ENCODE measurements at places on chromosomes 11 and 22. TPM values are rescaled to one million over a fixed set of nuclear protein-coding genes. Genes with fewer than 3 reads are reported as not detected.

Gene RHOD
- total RNA-seq, result 33.5 TPM

Gene BTG4
- not detected for total RNA-seq

Gene DEUP1
- not detected for total RNA-seq

Gene IRAG1
- total RNA-seq, result 0.21 TPM

Gene PIM3
- 58.2 TPM for total RNA-seq

Gene CTSC
- total RNA-seq, result 80.2 TPM

DNA sequence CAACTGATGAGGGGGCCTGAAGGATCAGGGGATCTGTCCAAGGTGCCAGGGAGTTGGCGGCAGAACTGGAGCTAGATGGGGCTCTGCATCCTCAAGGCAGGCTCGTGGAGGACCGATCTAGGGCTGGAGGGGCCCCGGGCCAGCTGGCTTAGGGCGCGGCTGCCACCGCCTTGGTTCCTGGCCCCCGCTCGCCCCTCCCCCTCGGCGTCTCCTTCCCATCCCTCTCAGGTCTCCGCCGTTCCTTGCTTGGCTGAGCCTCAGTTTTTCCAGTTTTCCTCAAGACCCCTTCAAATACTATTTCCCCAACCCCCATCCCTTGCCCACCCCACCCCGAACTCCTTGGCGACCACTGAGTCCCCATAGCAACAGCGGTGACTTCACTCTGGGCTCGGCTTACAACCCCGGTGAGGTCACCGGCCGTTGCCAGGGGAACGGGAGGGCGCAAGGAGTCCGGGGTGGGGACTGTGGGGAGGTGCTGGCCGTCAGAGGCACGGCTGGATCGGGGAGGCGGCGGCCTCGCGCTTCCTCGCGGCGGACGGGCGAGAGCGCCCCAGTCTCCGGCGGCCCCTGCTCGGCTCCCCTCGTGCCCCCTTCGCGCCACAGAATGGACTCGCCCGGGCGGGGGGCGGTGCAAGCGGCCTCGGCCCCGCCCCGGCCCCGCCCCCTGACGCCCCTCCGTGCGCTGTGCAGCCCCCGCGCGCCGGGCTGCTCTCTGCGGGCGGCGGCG, 7.5 kb downstream of the FREY1 start:
- peak; percentile 17 for DNase-seq

DNA sequence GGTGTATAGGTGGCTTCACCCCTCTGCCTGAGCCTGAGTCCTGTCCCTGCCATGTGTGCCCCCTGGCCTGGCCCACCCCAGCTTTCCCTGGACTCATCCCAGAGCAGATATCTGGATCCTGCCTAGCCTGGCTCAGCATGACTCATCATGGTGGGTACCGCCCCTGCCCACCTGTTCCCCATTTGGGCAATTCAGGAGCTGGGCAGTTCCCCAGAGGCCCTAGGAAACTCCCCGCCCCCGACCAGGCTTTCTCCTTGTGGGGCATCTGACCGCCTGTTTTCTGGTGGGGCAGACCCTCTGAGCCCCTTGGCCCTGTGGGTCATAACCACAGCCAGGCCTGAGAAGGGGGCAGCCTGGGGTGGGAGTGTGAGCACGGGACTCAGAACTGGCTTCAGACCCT, 4.4 kb downstream of the TSPO start:
- no peak for DNase-seq

GRCh38 chr11:45501392-45502225, 163.8 kb downstream of the CHST1 start:
- DNase-seq, result no peak

DNA sequence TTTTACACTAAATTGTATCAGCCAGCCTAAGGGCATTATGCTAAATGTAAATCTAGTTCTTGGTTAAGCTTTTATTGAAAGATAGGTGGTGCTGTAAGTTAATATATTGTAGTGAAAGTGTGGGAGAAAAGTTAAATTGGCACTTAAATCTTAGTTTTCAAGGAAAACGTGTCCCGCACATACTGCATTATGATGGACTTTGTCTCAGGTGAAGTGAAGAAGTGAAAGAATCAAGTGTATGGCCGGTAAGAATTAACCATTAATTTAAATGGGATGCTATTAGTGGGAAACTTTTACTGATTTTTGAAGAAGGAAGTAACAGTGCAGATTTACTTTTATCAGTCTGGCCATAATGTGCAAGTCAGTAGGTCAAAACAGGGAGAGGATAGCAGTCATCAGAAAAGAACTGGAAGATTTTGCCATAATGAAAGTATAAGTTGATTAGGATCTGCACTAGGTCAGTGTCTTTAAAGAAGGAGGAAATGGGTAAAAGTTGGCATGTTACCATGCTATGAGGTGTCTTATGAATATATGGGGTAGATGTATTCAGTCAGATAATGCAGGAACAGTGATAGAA, 81.6 kb downstream of the PDHX start:
- DNase-seq, result no peak

DNA sequence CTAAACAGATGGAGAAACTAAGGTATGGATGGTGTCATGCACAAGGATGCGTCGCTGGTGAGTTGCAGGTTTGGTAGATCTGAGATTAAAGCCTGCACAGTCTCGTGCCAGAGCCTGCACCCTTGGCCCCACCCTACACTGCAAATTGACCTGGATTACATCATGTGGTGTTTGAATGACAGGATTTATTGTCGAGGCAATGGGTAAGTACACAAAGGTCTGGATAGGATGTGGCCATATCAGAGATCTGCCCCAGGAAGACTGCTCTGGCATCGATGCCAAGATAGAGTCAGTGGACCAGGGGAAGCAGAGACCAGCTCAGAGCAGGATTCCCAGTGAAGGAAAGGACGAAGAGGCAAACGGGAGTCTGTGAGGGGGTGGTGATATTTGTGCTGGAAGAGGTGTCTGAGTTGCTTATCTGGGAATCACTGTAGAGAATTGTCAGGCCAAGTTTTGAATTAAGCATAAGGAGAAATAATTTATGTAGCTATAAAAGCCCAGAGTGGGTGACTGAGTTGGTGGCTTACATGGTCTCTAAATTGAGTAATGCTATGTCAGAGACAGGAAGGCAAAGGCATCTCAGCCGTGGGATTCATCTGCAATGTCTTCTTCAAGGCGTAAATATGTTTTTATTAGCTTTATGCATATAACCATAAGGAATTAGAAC, 499.6 kb upstream of the B3GAT1 start:
- DNase-seq, result no peak

DNA sequence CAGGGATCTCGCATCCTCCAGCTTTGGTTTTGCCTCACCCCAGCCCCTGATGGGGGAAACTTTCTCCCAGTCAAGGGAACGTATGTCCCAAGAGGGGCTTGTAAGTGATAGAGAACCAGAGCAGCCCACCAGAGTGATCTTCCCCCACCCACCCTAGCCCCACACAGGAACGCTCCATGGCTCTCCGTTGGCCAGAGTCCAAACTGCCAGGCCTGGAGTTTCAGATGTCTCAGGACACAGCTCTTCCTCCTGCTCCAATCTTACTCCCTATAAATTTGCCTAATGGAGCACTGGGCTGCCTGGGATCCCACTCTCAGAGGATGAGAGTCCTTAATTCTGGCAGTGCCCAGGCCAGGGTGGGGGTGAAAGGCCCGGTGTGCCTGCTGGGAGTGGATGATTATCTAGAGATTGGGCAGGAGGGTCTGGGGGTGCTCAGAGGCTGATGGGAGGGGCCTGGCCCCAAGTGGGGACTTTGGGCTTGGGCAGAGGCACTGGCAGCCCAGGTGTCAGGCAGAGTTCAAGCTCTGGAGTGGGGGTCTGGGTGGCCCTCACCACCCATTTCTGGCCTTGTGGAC, 79.9 kb downstream of the WNT7B start:
- no peak for DNase-seq

DNA sequence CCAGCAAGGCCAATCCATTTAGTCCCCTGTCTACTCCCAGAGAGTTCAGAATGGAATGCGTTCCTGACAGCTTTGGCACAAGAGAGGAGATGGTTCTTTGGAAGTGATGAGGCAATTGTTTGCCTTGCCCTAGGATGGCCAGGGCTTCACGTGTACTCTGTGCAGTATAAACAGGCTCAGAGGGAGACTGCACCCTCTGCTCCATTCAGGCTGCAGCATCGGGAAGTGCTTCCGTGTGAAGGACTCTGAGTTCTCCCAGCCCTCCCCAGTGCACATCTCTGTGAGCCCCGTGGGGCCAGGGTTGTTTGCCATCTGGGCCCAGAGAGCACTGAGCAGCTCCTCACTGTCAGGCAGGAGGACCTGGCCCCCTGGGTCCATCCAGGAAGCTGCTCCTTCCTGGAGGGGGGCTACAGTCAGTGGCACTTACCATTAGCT, 215.3 kb upstream of the TBCEL start:
- no peak for DNase-seq

DNA sequence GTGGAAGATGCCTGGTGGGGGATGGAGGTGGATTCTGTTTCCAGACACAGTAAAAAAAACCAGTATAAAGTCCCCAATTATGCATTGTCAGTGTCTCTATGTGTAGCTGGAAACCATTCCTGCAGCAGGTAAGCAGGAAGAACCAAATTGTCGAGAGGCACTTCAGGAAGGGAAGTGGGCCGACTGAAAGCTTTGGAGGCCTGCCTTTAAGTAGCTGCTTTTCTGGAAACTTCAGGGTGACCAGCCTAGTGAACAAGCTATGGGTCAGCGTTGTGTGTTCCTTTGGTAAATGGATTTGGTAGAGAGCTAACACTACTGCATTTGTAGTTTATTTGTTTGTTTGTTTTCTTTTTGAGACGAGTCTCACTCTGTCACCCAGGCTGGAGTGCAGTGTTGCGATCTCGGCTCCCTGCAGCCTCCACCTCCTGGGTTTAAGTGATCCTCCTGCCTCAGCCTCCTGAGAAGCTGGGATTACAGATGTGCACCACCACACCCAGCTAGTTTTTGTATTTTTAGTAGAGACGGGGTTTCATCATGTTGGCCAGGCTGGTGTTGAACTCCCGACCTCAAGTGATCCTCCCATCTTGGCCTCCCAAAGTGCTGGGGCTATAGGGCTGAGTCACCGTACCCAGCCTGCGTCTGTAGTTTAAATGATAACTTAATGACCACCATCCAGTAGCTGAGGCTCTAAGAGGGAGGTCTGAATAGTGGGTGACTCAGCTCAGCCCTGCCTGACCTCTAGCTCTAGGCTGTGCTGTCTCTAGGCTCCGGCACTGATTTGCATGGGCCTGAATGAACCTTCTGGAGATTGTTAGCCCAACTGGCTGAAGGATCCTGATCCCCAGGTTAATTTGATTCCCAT, 12.8 kb downstream of the PTPRJ start:
- DNase-seq, result peak; percentile 78

DNA sequence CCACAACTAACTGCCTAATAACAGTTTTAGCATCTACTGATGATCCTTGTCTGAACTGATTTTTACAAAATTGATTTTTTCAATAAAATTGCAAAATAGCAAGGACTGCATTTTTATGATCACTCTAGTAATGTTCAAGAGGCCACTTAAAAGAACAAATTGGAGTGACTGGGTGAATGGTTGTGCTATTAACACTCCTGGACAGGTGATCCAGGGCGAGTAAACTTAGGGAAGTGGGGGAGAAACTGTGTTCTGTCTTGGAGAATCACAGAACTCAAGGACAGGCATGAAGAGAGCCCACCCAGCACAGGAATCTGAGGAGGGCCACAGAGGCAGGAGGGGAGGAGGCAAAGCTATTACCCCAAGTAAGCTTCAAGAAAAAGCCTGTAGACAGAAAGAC, 75.8 kb downstream of the SGSM3 start:
- DNase-seq, result no peak

- DNase-seq, result no peak
Observed at GRCh38 chr11:6298605-6299004, 21.7 kb downstream of the CAVIN3 start.

DNA sequence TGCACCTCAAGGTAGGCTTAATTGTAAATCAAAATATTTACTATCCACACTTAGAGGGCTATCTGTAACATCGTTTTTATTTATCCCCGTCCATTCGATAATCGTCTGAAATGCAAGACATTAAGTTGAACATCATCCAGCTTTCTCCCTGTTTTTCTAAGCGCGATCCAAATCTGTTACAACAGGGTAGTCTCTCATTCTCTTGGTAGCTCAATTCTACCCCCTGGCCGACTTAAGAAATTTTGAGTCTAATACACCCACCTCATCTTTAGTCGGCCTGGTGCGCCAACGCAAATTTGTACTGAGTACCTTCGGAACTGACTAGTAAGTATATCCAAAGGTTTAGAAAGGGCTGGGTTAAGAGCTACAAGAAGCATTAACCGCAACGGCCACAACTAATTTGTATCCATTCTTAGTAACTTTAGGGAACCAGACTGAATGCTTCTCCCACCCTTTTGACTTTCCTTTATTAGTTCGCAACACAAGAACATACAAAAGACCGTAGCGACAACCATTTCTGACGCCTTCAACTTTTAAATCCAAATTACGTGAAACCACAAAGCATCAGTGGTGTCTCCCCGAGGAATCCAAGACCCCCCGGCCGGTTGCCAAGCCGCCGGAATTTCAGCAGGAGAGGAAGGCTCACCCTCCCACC, 1.0 kb upstream of the ZNF143 start:
- no peak for DNase-seq

- no peak for DNase-seq
Observed at GRCh38 chr22:21641417-21641788, 699 bp upstream of the SDF2L1 start.

GRCh38 chr11:21615955-21616371, 576.9 kb upstream of the ANO5 start:
- DNase-seq, result no peak

DNA sequence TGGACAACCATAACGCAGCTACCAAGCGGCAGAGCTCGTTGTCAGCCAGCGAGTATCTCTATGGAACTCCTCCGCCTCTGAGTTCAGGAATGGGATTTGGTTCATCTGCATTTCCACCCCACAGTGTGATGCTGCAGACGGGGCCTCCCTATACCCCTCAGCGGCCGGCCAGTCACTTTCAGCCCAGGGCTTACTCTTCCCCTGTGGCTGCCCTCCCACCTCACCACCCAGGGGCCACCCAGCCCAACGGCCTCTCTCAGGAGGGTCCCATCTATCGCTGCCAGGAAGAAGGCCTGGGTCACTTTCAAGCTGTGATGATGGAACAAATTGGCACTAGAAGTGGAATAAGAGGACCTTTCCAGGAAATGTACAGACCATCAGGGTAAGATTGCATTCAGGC, 14.1 kb upstream of the SLC25A18 start:
- no peak for DNase-seq

GRCh38 chr11:87228820-87229219, 191.1 kb downstream of the TMEM135 start:
- no peak for DNase-seq

DNA sequence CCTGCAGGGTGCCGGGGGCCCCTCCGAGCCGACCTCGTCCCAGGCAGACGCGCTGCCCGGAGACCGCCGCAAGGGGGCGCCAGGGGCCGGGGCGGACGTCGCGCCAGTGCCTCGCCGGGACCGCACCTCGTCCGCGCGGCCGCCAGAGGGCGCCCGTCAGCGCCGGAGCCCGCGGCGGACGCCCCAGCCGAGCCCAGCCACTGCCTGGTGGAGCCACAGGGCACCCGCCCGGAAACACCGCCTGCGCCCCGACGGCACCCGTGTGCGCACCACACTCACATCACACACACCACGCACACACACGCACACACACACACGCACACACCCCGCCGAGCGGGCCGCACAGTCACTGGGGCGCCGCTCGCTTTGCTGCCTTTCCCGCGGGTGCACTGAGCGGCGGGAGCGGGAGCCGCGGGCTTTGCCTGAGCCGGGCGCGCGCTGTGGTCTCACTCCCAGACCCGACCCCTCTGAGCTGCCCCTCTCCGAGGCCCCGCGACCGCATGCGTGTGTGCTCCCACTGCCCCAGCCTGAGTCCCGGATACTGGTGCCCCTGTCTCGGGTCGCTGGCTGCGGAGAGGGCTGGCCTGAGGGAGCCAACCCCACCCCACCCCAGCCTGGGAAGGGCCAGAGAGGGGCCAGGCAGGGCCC, 449.3 kb downstream of the OPCML start:
- DNase-seq, result no peak

- DNase-seq, result no peak
Observed at GRCh38 chr11:45428116-45428515, 142.0 kb upstream of the SYT13 start.

All from Panc1 (cell line).